NCI-H2029 treated with DMSO at 0.1 percent for 48 hours (cell line): ENCODE measurements at places on chromosomes 16 and 17.

DNA sequence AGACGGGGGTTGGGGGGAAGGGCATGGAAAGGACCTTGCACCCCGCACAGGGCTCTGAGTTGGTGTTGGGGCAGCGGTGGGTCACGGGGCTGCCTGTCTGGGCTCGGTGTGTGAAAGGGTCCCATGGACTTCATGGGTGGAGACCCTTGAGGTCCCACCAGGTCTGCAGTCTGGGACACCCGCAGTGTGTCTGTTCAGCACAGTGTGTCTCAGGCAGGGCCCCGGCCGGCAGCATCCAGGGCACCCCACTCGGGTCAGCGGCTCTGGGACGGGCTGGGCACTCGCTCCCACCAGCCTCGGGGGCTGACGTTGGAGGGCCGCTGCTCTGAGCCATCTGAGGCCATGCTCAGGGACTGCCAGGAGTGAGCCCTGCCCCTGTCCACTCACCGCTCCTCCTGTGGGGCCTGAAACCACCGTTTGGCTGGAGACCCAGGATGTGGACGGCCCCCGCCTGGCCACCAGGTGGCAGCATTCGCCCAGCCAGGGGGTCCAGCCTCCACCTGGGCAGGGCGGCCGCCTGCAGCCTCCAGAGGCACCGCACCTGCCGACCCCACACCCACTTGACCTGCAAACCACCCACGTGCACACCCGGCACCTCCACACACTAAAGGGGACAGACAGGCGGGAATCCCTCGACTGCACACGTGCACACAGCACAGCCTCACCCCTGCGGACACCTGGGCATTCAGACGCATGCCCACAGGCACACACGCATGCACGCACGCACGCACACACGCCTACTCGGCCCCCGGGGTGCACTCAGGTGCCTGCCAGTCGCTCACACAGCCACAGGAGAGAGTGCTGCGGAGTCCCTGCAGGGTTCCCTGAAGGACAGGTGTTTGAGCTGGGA, 10.1 kb upstream of the ZFPM1 start:
- DNase-seq, result no peak

DNA sequence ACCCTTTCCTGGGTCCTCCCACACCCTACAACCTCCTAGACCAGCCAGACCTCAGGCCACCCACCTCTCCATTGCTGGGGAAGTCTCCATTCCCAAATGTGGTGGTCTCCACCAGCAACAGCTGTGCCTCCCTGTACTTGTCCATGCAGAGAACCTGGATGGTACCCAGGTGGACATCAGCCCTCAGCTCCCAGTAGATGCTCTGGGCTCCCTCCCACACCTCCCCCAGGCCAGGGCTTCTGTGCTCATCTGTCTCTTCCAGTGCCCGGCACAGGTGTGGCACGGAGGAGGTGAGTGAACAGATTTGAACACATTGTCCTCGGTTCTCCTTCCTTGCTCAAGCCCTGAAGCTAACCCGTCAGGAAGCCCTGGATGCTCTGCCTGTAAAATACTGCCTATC, 34.6 kb downstream of the LGALS9 start:
- no peak for DNase-seq

- no peak for DNase-seq
These were observed 47.3 kb downstream of the MIS12 start for GRCh38 chr17:5533486-5534315.

DNA sequence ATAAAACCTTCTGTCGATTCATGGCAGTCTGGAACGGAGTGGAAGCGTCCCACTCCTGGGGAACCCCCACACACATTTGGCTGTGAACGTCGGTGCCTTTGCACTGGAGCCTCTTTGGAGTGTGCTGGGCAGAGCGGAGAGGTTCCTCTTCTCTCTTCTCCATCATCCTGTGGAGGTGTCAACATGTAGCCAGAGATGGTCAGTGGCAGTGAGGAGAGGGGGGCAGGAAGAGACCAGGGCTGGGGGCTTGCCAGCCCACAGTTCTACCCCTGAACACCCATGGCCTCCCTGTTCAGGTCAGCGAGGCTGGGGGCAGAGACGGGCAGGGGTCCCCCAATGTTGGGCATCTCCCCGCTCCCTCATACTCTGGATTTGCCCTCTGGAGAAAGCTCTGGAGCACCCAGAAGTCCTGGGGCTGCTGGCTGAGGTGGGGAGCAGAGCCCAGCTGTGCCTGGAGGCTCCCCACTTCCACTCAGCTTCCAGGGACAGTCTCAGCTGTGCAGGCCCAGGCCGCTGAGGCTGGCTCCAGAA, 223.7 kb downstream of the SEC14L1 start:
- DNase-seq, result no peak

DNA sequence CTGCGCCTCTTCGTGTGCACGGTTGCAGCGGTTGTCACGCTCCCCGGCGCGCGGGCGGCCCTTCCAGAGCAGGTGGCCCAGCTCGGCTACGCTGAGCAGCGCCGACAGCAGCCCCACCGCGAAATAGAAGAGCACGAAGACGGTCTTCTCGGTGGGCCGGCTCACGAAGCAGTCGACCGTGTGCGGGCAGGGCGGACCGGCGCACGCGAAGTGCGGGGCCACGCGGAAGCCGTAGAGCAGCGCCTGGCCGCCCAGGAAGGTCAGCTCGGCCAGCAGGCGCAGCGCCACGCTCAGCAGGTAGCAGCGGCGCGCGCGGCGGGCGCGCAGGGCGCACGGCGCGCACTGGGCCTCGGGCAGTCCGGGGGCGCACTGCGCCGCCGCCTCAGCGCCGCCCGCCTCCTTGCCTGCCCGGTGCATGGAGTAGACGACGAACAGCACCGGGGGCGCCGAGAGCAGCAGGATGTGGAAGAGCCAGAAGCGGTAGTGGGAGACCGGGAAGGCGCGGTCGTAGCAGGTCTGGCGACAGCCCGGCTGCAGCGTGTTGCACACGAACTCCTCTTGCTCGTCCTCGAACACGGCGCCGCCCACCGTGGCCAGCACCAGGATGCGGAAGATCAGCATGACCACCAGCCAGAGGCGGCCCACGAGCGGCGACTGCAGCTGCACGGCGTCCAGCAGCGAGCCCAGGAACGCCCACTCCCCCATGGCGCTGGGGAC, 1.3 kb downstream of the GJD3 start:
- no peak for DNase-seq

GRCh38 chr17:41666708-41667279, 21.9 kb upstream of the EIF1 start:
- DNase-seq, result peak; percentile 69

GRCh38 chr17:61063528-61063927, 336.1 kb upstream of the TBX2 start:
- no peak for DNase-seq

DNA sequence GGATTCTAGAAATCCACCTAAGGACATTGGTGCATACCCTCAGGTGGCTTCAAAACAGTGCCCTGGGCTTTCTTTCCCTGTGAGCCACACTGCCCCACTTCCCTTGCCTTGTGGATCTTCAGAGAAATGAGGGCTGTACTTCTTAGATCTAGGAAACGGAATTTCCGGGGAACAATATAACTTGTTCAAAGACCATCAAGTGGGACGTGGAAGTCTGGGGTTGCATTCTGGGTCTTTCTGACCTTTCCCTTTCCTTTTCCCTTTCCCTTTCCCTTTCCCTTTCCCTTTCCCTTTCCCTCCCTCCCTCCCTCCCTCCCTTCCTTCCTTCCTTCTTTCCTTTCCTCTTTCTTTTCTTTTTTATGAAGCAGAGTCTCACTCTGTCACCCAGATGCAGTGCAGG, 97.1 kb upstream of the SALL1 start:
- no peak for DNase-seq

GRCh38 chr17:70929226-70929625, 759.9 kb downstream of the KCNJ2 start:
- DNase-seq, result no peak

DNA sequence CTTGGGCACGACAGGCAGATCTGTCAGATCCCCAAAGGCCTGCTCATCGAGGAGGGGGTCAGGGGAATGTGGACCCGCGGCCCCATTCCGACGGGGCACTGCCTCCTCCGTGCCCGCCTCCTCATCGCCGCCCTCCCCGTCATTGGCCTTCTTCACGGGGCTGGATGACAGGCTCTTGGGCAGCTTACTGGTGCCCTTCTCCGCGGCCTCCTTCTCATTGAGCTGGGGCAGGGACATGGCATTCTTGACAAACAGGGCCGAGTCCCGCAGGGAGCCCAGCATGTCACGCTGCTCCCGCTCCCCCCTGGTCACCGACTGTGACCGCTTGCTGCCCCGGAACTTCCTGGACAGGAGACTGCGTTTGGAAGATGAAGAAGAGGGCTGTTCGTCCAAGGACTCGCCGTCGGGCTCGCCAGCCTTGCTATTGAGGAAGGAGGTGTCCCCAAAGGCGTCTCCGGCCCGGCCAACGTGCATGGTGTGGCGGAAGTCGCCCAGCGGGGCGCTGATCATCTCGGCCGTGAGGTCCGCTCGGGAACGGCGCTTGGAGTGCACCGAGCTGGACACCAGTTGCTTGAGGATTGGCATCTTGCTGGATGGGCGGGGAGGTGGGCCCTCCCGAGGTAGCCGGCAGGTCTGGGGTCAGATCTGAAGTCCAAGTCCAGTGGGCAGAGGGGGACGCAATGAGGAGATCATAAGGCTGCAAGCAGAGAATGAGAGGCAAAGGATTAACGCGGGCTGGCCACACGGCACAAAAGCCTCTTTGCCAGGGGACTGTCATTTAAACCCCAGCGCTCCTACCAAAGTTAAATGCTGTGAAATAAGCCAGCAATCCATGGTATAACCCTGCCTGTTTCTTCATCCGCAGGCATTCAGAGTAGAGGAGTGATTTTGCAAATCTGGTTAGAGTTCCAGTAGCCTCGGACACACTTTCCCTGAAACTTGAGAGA, 24.5 kb upstream of the CPSF4L start:
- no peak for DNase-seq

DNA sequence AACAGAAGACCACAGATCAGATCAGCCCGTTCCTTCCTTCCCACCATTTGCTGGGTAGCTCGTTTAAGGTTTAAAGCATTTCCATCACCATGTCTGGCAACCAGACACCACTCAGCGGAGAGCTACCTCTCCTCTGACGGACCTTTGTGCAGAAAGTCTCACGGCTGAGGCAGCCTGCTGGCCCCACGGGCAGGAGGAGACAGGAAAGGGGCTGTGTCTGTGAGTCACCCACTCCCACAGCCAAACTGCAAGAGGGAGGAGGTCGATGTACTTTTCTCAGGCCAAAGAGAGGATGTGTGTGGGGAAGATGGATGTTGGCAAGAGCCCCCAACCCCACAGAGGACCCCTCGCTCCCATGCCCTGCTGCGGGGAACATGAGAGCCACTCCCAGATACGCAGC, 92.1 kb downstream of the ZNF423 start:
- no peak for DNase-seq

GRCh38 chr16:52350031-52350642, 196.8 kb downstream of the TOX3 start:
- no peak for DNase-seq

DNA sequence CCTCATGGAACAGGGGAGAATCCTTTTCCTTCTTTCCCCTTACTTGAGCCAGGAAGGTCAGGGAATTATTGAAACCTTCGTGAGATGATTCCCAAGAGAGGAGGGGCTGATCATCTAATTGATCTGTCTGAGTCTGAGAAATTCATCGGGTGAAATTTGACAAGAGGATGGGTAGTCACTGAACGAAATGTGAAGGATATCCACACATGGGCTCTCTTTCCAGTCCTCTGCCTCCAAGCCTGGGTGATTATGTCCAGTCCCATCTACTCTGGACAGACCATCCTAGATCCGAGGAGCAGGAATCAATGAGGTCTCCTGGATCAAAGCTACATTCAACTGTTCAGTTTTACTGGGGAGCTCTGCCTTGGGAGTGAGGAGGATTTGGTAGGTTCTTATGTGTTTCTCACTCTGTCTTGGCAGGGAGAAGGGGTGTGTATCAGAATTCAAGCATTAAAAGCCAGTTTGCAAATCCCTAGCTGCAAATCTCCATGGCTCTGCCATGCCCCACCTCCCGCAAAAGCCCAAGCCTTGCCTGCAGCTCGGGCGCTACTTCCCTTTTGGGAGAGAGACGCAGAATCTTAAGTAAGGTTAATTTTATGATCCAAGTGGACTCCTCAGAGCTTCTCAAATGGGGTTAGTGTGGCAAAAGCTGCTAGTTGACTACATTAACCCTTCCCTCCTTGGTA, 47.1 kb upstream of the TEKT3 start:
- DNase-seq, result no peak

DNA sequence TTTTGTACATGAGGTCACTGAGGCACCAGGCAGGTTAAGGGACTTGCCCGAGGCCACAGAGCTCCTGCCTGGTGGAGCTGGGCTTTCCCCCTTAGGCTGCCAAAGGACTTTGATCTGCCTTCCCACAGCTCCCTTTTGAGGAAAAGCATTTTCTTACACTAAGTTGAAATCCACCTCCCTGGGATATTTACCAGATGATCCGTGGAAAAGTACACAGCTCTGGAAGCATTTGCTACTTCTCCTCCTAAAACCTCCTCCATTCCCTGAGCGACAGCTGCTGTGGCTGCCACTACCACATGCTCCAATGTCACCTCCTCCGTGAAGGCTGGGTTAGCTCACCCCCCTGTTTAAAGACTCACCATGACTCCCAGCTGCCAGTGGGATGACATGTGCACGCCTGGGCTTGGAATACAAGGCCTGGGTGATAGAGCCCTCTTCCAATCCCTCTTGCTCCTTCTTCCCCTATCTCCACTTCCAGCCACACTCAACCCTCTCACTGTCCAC, 1.2 kb upstream of the MPRIP start:
- DNase-seq, result no peak

DNA sequence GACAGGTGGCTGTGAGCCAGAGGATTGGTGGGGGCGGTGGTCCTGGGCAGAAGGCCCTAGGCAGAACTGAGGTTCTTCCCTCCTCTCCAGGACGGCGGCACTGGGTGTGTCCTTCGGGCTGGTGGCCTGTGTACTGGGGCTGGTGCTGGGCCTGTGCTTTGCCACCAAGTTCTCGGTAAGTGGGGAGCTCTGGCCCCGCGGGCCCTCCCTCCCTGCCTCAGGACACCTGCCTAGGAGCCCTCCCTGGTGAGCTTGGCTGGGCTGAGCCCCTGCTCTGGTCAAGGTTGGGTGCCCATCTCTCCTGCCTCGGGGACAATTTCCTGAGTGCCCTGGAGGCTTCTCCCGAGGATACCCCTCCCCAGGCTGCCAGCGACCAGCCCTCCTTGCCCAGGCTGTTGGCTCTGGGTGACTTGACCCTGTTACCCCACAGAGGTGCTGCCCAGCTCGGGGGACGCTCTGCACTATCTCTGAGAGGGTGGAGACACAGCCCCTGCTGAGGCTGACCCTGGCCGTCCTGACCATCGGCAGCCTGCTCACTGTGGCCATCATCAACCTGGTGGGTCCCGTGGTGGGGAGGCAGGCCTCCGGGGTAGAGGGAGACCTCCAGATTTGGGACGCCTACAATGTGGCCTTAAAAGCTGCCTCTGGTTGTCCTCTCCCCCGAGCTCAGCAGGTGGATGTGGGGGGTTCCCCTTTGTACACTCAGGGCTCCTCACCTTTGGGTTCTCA, 42.0 kb downstream of the ADCY7 start:
- DNase-seq, result no peak
